ENCODE measurements at places on chromosomes 12 and 14.

GRCh38 chr14:22822571-22823098 is 7.1 kb upstream of the MRPL52 start:
- peak; percentile 88 for DNase-seq

GRCh38 chr12:68290126-68290525 is 36.7 kb upstream of the IL22 start:
- DNase-seq, result no peak

- DNase-seq, result no peak
These were observed 101.9 kb upstream of the BMP4 start for GRCh38 chr14:54058505-54058904.

GRCh38 chr12:80232837-80233236 is 133.5 kb downstream of the OTOGL start:
- no peak for DNase-seq

DNA sequence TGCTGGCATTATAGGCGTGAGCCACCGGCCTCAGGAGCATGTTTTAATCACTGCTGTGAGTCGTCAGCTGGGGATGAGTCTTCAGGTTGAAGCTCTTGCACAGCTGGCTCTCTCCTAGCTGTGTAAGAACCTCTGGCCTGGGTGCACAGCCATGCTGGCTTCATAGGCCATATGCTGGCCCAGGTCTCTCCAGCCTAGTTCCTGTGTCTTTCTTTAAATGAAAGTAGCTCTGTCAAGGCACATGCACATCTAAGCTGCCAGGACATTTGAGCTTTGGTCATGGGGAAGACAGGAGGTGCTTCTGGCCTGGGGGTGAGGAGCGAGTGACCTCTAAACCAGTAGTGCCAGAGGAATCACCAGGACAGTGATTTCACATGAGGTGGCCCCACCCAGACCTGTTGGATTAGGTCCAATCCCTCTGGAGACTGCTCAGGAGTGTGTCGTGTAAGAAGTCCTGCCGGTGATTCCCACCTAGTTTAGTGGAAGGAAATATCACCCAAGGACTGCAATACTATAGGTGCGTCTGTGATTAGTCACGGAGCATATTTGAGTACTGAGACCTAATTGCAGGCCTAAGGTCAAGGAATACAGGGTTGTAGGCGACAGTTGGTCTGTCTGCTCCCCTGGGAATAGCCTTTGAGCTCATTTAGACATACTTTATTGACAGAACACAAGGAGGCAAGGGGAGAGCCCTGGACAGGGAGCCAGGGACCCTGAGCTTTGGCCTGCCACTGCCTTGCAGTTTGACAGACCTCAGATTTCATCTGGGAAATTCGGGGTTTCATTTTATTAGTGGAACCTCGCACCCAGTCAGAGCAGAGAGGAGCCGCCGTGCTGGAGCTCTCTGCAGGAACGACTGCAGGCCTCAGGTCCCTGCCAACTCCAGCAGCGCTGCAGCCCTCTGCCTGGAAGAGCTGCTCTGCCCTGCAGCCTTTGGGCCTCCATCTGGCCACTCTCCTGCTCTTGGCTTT is 67.0 kb downstream of the ANKRD9 start:
- peak; percentile 45 for DNase-seq

GRCh38 chr14:100769035-100769939 is 42.6 kb downstream of the DLK1 start:
- DNase-seq, result no peak
